Activated CD4-positive, alpha-beta T cell treated with anti-CD3 and anti-CD28 coated beads for 36 hours (primary cell): ENCODE measurements at places on chromosomes 3 and 15.

DNA sequence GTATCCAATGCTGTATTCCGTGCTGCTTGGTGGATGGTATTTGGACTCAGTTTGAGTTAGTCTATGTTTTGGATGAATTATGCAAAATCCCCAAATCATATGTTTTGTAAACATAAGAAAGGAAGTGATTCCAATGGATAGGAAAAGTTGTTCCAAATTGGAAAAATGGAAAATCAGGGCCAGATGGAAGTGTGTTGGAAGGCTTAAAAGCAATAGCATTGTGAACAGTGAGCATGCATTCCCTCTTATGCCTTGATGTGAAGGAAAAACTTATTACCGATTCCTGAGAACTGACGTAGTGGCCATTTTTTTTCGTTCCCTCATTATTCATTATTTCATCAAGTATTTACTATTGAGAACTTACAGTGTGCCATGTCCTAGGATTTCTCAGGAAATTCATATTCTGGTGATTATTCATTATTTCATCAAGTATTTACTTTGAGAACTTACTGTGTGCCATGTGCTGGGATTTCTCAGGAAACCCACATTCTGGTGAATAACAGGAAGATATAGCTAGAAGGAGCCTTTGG, 144.1 kb upstream of the TPRG1 start:
- no peak for DNase-seq

GRCh38 chr15:69524814-69525213, 72.2 kb downstream of the RPLP1 start:
- DNase-seq: no peak

- DNase-seq: peak; percentile 9
Measured at GRCh38 chr3:44761101-44761423, 357 bp downstream of the KIAA1143 start.

DNA sequence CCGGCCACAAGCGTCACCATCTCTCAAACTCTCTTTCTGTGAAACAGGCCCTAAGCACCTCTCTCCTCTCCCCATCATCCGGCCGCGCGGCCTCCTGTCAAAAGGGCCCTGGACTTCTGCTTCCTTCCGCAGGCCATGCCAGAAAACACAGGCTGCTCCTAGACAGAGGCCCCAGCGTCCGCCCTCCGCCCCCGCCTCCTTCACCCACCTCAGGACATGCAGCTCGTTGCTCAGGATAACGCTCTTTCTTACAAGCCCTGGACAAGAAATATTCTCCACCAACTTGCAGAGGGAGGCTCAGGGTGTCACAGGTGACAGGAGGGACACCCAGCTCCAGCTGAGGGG, 212.0 kb downstream of the XXYLT1 start:
- DNase-seq: no peak

DNA sequence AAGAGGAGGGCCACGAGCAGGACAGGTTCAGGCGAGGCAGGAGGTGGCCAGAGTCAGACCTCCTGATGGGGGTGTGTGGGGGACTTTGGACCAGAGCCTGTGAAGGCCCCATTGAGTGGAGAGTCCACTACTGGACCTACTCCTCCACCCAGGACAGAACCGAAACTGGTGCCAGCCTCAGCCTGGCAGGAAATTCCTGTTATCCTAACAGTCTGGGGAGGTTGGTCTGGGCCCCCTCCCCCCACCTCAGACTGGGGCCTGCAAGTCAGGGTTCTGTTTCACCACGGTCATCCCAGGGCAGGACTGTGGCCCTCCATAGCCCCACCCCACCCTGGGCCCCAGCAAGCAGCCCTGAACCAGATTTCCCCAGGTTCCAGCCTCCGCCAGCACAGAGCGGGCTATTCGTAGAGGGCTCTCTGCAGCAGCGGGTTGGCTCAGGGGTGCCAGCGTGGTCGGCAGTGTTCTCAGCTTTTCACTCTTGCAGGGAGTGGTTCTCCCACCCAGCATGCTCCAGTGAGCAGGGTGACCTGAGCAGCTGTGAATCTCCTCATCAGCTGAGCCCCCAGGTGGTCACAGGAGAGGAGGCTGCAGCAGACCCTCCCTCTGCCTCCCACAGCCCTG, 217.3 kb downstream of the TBC1D2B start:
- no peak for DNase-seq
